Skeletal muscle tissue (tissue), 5 donors: ENCODE measurements at places on chromosomes 13 and 19. TPM values are rescaled to one million over a fixed set of nuclear protein-coding genes. Genes with fewer than 3 reads are reported as not detected.

Gene CEACAM8
- 0.52 TPM for total RNA-seq

Gene FOXA3
- not detected for total RNA-seq

Gene SHC2
- 7.8 TPM for total RNA-seq

Gene SYCN
- not detected for total RNA-seq

Gene GNA15
- total RNA-seq = 3.1 TPM

Gene SULT2A1
- total RNA-seq = not detected
